ENCODE measurements at places on chromosomes 6 and 20.
A peak's percentile ranks its signal among the peaks of the same experiment; 100 is the strongest.

- DNase-seq = no peak
These were observed 2.4 kb upstream of the SLC52A3 start for GRCh38 chr20:770691-771090.

- DNase-seq = no peak
These were observed 13.6 kb upstream of the CHD6 start for GRCh38 chr20:41631826-41632225.

DNA sequence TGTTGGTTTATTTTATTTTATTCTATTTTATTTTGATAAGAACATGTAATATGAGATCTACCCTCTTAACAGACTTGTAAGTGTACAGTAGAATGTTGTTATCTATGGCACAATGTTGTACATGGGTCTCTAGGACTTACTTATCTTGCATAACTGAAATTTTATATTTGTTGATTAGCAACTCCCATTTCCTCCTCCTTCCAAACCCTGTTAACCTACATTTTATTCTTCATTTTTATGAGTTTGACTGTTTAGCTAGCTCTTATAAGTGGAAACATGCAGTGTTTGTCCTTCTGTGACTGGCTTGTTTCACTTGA lies 37.9 kb upstream of the BCAS1 start:
- DNase-seq = no peak

GRCh38 chr20:44637522-44638372 lies 13.8 kb downstream of the ADA start:
- DNase-seq = no peak

GRCh38 chr6:43052842-43053544 lies 658 bp downstream of the CUL7 start:
- no peak for DNase-seq

- DNase-seq = no peak
These were observed 105.2 kb downstream of the CDK19 start for GRCh38 chr6:110710115-110710514.

DNA sequence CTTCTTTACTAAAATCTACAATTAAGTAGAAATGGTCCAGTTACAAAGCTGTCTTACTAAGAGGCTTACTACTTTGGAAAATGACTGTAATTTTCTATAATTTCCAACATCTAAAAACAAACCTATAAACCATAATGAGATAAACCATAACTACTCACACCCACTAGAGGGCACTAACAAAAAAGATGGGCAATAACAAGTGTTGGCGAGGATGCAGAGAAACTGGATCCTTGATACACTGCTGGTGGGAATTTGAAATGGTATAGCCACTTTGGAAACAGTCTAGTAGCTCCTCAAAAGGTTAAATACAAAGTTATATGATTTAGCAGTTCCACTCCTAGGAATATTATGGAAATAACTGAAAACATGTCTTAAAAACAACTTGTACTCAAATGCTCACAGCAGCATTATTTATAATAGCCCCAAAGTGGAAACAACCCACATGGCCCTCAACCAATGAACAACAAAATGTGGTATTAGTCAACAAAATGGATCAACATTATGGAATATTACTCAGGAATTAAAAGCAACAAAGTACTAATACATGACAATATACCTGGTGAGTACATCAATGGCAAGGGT lies 50.6 kb downstream of the GJA10 start:
- DNase-seq = no peak

GRCh38 chr6:37928217-37928616 lies 108.7 kb downstream of the ZFAND3 start:
- DNase-seq = no peak

GRCh38 chr20:38893565-38894090 lies 32.6 kb upstream of the FAM83D start:
- peak; percentile 91 for DNase-seq

GRCh38 chr20:54208548-54209176 lies 775 bp downstream of the PFDN4 start:
- DNase-seq = no peak

All from activated T-cell treated with anti-CD3 and anti-CD28 coated beads, Interleukin-2, amount 50 U/mL, for 24 hours (primary cell).